Activated CD4-positive, CD25-positive, alpha-beta regulatory T cell treated with anti-CD3 and anti-CD28 coated beads, Interleukin-2, amount 50 U/mL, for 72 hours (primary cell): ENCODE measurements at places on chromosomes 2 and 18.

DNA sequence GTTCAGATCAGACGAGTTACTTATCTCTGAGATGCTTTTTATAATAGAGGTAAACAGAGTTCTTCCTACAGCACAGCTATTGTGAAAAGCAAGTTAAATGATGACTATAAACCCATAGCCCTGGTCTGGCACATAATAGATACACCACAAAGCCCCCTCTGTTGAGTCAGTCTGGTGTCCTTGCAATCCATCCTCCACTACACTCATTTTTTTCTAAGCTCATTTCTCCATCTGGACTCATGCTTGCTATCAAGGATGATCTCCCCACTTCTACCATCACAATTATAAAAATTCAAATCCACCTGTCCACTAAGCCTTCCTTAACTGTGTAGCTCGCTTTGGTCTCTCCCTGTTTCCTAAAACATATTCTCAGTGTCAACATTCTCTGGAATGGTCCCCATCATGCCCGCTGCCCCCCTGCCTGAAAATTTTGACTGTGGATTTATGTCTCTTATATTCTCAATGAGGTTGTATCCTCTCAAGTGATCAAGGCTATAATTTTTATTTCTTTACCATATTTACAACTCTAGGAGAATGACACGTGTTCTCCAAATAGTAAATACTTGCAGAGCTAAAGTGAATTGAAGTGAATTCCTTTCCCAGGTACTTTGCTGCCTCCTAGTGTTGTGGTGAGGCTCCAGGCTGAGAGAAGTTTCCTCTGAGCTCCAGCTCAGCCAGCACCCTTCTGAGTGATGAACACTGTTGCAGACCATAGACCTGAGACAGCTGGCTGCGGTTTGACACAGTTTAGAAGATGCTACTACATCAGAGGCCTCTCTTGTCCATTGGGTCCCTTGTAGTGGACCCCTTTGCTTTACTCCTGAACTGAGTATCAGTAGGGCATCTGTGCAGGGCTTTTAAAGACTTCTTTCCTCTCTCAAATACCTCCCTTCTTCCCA, 108.7 kb downstream of the DPP10 start:
- no peak for DNase-seq

GRCh38 chr2:31161637-31162036, 23.4 kb upstream of the GALNT14 start:
- DNase-seq: no peak

- DNase-seq: no peak
Measured at GRCh38 chr18:69770238-69770637, 177.4 kb downstream of the CD226 start.

DNA sequence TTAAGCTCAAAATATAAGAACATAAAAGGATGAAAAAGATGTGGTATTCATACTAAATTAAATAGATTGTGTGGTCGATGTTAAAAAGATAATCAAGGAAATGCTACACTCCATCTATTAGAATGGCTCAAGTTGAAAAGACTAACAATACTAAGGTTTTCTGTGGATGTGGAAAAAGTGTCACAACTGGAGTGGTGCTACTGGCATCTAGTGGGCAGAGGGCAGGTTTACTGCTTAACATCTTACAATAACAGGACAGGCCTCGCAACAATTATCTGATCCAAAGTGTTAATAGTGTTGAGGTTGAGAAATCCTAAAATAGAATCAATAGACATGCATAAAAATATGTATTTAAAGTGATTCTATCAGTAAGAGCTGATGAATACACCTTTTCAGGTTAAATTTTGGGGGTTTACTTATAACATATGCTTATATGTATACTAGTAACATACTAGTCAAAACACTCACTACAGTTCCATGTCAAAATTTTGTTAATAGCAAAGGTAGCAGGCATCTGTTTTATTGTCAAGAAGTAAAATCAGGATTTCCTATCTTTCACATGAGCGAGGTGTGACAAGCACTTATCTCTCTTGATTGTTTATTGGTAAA, 91.5 kb upstream of the TMEFF2 start:
- DNase-seq: no peak

GRCh38 chr2:217992061-217992460, 10.7 kb downstream of the TNS1 start:
- no peak for DNase-seq

- no peak for DNase-seq
Measured at GRCh38 chr2:199220920-199221319, 236.8 kb downstream of the SATB2 start.
